ENCODE measurements at places on chromosomes 1 and 21.
A peak's percentile ranks its signal among the peaks of the same experiment; 100 is the strongest.

DNA sequence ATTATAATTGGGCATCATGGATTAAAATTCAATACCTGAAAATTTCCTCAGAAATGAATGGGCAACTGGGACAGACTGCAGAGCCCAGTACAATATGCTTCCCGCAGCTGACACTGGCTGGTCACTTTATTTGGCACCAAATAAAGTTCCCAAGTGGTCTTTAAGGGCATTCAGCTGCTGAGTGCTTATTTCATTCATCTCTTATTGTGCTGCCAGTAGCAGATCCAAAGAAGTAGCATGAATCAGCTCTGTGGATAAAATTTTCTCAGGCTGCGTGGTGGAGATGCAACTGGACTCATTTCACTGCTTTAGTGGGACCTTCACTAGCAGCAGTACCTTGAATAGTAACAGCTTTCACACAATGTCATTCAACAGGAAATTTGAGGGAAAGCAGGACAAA is 226.3 kb upstream of the ADGRL2 start:
- DNase-seq: no peak

GRCh38 chr21:24220446-24220845 is 1386.8 kb downstream of the MRPL39 start:
- no peak for DNase-seq

- DNase-seq: no peak
These were observed 121.2 kb upstream of the PTGFR start for GRCh38 chr1:78369546-78369945.

DNA sequence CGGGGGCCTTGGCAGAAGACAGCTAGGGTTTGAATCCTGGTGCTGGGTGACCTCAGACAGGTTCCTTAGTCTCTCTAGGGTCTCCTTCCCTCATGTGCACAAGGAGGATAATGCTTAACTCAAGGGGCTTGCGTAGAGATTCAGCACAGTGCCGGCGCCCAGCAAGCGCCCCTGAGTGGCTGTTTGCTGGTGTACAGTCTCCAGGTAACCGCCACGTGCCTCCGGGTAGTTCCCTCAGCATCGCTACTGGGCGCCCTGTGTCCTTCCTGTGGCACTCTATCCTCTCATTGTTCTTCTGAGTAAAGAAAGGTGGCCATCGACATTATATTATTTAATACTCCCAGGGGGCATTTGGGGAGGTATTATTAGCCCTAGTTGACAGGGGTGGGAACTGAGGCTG is 80.9 kb downstream of the NENF start:
- peak; percentile 48 for DNase-seq

- no peak for DNase-seq
These were observed 42.9 kb downstream of the DDX20 start for GRCh38 chr1:111798580-111798979.

- DNase-seq: no peak
These were observed 82.3 kb downstream of the PLPP3 start for GRCh38 chr1:56496821-56497772.

DNA sequence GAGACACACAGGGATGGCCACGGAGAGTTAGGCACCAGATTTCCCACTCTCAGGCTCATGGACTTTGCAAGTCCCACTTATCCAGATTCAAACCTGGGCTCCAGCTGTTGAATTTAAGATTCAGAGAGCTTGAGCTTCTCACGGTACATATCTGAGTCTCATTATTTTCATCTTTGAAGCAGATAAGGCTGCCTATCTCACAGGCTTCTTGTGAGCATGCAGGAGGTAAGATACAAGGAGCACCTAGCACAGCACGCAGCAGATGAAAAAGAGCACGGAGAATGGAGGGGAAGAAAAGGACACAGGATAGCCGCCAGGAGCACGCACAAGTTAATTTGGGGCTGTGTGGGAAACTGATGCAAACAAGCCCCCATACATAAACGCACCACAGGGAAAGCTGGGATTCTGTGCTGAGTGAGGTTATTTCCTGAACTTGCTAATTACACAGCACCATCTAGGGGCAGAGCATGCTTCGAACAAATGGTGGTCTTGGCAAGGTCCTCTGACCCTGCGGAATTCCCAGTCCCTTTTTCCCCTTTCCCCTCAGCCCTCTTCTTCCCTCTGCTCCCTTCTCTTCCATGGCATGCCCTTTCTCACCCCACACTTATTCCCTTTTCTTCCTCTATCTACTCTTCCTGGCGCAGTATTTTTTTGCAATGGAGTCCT is 134.7 kb upstream of the VANGL1 start:
- peak; percentile 55 for DNase-seq

DNA sequence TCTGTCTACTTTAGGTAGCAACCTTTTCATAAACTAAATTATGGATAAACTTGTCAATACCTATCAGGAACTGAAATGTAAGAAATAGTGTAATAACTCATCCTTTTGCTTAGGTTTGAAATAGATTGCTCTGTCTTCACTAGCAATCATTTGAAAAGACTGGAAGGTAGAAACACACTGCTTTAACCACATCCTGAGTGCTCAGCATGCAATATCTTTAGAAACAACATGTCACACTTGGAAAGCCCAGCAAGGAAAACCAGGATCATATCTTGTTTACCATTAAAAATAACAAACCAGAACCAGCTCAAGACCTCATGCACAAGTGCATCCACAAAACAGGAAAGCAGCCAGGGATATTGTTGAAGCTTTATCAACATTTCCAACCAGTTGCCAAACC is 3.6 kb downstream of the KCNJ6 start:
- DNase-seq: no peak

- no peak for DNase-seq
These were observed 129.8 kb upstream of the DAB1 start for GRCh38 chr1:57553666-57554065.

DNA sequence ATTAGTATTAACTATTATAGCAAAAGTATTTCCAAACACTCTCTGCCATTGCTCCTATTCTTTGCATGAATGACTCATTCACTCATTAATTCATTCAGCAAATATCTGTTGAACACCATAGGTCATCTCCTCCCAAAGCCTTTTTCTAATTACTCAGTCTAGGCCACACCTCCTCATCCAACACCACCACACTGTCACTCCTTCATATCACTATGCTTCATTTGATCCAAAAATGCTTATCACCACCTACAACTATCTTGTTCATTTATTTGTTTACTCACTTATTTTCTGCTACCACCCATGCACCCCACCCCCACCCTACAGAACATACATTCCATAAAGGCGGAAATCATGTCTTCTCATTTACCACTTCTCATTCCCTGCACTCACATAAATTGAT is 94.4 kb upstream of the TNFSF4 start:
- DNase-seq: no peak

DNA sequence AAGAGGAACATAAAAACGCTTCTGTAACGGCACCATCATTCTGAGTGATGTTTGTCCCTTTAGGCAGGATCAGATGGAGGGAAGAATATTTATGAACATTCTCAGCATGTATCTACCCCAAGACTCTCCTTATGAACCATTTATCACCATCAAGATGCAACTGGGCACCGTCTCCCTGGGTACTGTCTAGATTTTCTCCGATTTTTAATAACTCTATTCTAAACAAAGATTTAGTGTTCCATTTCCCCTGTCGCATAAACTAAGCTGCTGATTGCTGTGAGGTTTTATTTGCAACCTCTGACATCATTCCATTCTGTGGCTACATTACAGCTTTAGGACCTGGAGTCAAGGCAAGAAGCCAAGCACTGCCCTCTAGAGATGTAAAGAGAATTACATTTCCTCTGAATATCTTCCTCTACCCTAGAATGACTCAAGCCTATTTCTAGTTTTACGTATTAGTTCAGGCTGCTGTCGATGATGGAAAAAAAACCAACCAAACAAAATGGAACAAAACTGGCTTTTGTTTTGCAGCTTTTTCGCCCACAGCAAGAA is 130.1 kb upstream of the MAP1LC3C start:
- DNase-seq: no peak

- DNase-seq: no peak
These were observed 8.9 kb upstream of the PRDM16 start for GRCh38 chr1:3060127-3060526.
